PC-3 (cell line): ENCODE measurements at places on chromosomes 11 and 22. TPM values are rescaled to one million over a fixed set of nuclear protein-coding genes. Genes with fewer than 3 reads are reported as not detected.

GRCh38 chr11:31956310-31956709 is 134.6 kb upstream of the RCN1 start:
- no peak for DNase-seq

DNA sequence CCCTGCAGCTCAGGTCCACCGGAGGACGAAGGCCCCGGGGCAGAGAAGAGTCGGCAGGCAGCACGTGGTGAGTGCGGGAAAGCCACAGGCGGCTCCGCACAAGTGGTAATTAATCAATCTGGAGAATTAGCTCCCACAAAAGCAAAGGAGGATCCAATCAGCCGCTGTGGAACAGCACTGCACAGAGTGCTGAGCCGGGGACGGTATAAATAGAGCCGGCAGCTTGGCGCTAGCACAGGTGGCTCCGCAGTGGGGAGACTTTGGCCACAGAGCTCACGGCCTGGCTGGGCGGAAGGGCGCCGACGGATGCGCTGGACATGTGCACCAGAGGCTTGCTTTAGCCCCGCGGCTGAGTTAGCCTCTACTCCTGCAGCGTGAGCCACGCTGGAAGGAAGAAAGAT is 48.9 kb downstream of the IGSF9B start:
- no peak for DNase-seq

GRCh38 chr11:119222308-119222707 is 16.2 kb downstream of the CBL start:
- peak; percentile 28 for DNase-seq

Gene TOMT
- not detected in 2 replicates for total RNA-seq

Gene HYLS1
- total RNA-seq: 16.4 and 23.5 TPM in 2 replicates
